ENCODE measurements at places on chromosomes 1 and 21. TPM values are rescaled to one million over a fixed set of nuclear protein-coding genes. Genes with fewer than 3 reads are reported as not detected.
A peak's percentile ranks its signal among the peaks of the same experiment; 100 is the strongest.

The SELENOF gene
- 113 TPM for polyA plus RNA-seq

The ITPKB gene
- polyA plus RNA-seq, result 28.5 TPM

The GLIS1 gene
- polyA plus RNA-seq, result not detected

The TTC22 gene
- polyA plus RNA-seq, result 7.8 TPM

The SELL gene
- polyA plus RNA-seq, result 258 TPM

DNA sequence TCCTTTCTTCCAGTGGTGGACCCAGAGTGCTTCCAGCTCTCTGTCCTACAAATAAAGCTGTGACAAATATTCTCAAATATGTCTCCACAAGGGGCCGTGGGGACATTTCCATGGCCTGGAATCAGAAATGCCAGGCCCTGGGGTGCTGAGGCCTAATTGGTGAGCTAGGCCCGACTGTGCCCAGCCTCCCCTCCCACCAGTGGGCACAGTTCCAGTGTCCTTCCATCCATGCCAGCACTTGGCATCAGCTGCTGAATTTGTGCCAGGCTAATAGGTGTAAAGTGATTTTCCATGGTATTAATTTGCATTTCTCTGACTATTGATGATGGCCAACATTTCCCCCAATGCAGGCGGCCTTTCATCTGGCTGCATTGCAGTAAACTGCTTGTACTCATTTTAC, 48.5 kb upstream of the B3GALT5 start:
- no peaks in the 10 kb centered on the region for H3K4me1 ChIP-seq
- no peaks in the 10 kb centered on the region for H3K36me3 ChIP-seq
- H3K27me3 ChIP-seq, result no peaks in the 10 kb centered on the region
- no peak overlapping the region for H3K27ac ChIP-seq
- no peak overlapping the region for H3K4me3 ChIP-seq

GRCh38 chr1:155307247-155307740, 1.4 kb upstream of the FDPS start:
- no peaks in the 10 kb centered on the region for H3K36me3 ChIP-seq
- DNase-seq, result peak; percentile 52
- H3K27me3 ChIP-seq, result no peaks in the 10 kb centered on the region
- H3K4me3 ChIP-seq, result no peak overlapping the region
- no peak overlapping the region for H3K27ac ChIP-seq

DNA sequence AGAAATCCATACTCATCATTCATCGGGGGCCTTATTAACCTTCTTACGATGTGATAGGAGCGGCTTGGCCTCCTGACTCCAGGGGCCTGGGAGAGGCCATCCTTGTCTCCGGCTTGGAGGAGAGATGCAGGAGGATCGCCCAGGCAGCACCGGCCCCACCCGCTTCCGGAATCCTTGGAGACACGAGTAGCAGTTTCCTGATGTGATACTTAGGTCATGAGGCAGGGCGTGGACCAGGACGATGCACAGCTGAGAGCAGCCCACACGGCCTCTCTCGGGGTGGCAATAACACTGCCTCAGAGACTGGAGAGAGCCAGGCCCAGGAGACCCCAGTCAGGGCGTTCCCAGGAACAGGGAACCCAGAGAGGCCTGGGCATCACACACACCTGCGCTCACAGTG, 163.6 kb upstream of the ARHGEF16 start:
- no peak overlapping the region for H3K4me3 ChIP-seq
- H3K27ac ChIP-seq, result no peak overlapping the region
- H3K27me3 ChIP-seq, result no peaks in the 10 kb centered on the region
- no peak for DNase-seq

DNA sequence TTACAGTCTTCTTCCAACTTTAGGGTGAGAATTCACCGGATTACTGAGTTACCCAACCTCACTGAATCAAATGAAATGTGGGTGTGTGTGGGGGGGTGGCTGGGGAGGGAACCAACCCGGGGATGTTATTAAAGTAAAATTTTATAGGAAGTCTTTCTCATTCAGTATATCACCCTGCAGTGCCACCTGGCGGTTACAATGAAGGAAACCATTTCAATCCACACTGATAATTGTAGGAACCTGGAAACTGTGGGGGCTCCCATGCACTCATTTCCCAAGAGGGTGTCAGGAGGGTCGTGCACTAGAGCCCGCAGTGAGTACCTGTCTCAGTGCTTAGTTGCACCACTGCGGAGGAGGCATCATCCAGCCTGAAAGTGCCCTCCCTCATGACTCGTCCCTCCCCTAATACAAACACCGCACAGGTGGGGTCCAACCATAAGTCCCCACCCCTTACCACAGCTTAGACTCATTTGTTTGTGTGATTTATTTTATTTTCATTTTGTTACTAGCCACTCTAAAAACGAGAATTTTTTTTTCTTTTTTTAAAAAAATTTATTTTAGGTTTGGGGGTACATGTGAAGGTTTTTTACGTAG, 29.1 kb upstream of the IGSF5 start:
- no peaks in the 10 kb centered on the region for H3K4me1 ChIP-seq
- H3K4me3 ChIP-seq, result no peak overlapping the region
- no peak overlapping the region for H3K27ac ChIP-seq
- peak; percentile 34 for DNase-seq
- no peaks in the 10 kb centered on the region for H3K36me3 ChIP-seq
- H3K27me3 ChIP-seq, result no peaks in the 10 kb centered on the region

DNA sequence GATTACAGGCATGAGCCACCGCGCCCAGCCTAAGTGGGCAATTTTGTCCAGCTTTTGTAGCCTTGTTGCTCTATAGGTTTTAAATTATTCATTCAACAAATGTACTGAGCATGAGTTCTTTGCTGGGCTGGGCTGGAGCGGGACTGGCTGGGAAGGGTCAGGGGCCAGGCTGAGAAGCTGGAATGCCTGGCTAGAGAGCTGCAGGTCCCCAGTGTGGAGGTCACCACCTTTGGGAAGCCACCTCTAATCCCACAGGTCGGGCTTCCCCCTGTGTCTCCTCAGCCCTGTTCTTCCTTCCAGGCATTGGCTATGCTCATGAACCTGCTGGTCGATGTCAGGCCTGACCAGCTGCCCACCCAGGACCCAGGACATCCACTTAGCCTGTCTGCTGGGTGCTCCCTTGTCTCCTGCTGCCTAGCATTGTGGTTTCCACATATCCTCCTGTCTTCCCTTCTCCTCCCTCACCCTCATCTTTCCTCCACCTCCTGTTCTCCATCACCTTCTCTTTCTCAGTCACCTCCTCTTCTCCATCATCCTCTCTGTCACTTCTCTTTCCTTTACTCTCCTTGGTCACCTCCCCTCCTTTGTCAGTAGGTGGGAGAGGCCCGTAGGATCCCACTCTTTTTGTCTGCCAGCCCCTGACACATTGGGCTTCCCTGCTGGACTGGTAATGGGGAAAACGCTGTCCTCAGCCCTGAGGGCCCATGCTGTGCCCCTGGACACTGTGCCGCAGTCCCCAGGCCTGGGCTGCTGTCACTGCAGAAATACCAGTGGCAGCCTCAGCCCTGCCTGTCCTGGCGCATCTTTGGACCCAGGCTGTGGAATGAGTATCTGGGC, 23.8 kb downstream of the SERINC2 start:
- H3K4me1 ChIP-seq, result peaks cover 6% of the 10 kb centered on the region
- no peaks in the 10 kb centered on the region for H3K36me3 ChIP-seq
- no peak for DNase-seq

GRCh38 chr1:52601991-52602855, at the start of gene GPX7:
TSS of gene GPX7 (plus strand) at chr1:52602371. CDS start at chr1:52602410, 39 bp downstream.
- DNase-seq, result peak; percentile 74
- peak within 1 kb of the TSS; percentile 76 for H3K27ac ChIP-seq
- H3K4me1 ChIP-seq, result peaks cover 46% of the 10 kb centered on the region
- H3K36me3 ChIP-seq, result peaks cover 10% of the 10 kb centered on the region
- no peaks in the 10 kb centered on the region for H3K27me3 ChIP-seq

GRCh38 chr1:113965703-113966412, 13.4 kb upstream of the OLFML3 start:
- H3K4me1 ChIP-seq, result no peaks in the 10 kb centered on the region
- H3K27me3 ChIP-seq, result no peaks in the 10 kb centered on the region
- peaks cover 84% of the 10 kb centered on the region for H3K36me3 ChIP-seq
- H3K4me3 ChIP-seq, result no peak overlapping the region
- H3K27ac ChIP-seq, result no peak overlapping the region
- no peak for DNase-seq

- no peak overlapping the region for H3K4me3 ChIP-seq
- H3K27ac ChIP-seq, result no peak overlapping the region
Observed at GRCh38 chr1:25095635-25096200, 136.6 kb downstream of the SYF2 start.

GRCh38 chr1:27137544-27138075, 17.3 kb downstream of the SLC9A1 start:
- no peak overlapping the region for H3K4me3 ChIP-seq
- H3K27me3 ChIP-seq, result no peaks in the 10 kb centered on the region
- no peaks in the 10 kb centered on the region for H3K36me3 ChIP-seq
- H3K4me1 ChIP-seq, result peaks cover 44% of the 10 kb centered on the region
- H3K27ac ChIP-seq, result peak overlapping the region; percentile 75

- H3K27ac ChIP-seq, result no peak overlapping the region
- no peak overlapping the region for H3K4me3 ChIP-seq
- no peak for DNase-seq
- H3K27me3 ChIP-seq, result no peaks in the 10 kb centered on the region
- no peaks in the 10 kb centered on the region for H3K4me1 ChIP-seq
Observed at GRCh38 chr1:62849031-62849430, 65.1 kb downstream of the ATG4C start.

DNA sequence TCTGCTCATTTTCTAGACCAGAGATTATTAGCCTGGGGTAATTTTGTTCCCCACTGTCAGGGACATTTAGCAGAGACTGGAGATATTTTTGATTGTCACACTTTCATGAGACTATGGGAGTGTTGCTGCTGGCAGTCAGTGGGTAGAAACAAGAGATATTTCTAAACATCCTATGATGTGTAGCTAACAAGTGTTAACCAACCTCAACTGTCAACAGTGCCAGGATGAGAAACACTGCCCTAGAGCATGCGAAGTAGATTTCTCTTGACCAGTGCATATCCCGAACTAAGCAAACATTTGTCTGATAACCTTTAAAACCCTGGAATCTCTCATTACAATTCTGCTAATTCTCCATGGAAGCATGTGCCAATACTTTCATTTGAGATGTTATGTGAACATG, 607.4 kb upstream of the TMPRSS15 start:
- no peaks in the 10 kb centered on the region for H3K27me3 ChIP-seq
- no peak for DNase-seq
- H3K4me3 ChIP-seq, result no peak overlapping the region
- no peak overlapping the region for H3K27ac ChIP-seq

DNA sequence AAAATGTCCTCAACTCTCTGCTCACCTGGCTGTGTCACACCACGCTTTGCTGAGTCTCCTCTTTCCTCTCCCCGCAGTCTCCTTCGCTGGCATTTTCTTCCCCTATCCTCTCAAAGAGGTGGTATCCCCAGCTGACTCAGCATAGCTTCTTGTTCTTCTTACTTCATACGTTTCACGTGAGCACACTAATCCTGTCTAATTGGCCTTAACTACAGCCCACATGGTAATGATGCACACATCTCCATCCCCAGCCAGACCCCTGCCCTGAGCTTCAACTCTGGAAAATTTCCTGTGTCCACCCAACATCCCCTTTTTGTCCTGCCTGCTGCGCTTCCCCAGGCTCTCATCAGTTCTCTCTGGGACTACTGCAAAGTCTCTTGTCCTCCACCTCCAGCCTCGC, 169.8 kb downstream of the TTLL7 start:
- no peaks in the 10 kb centered on the region for H3K4me1 ChIP-seq
- no peak for DNase-seq
- no peak overlapping the region for H3K4me3 ChIP-seq

- H3K36me3 ChIP-seq, result no peaks in the 10 kb centered on the region
- no peak for DNase-seq
- no peaks in the 10 kb centered on the region for H3K27me3 ChIP-seq
- no peak overlapping the region for H3K4me3 ChIP-seq
- H3K27ac ChIP-seq, result no peak overlapping the region
Observed at GRCh38 chr1:51686450-51686849, 69.6 kb downstream of the OSBPL9 start.

- no peak for DNase-seq
- peaks cover 6% of the 10 kb centered on the region for H3K27me3 ChIP-seq
Observed at GRCh38 chr1:214544791-214545190, 6.6 kb downstream of the PTPN14 start.

DNA sequence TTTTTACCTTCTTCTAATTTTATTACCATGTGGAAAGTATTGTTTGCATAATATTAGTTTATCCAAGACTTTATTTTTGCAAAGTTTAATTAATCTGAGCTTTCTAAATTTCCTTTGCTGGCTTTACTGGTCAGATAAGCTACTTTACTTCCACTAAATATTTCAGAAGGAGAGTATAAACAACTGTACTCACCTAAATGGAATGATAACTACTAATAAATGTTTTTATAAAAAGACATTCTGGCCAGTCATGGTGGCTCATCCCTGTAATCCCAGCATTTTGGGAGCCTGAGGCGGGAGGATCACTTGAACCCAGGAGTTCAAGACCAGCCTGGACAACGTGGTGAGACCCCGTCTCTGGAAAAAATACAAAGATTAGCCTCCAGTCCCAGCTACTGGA, 36.0 kb downstream of the ATP8B2 start:
- no peak overlapping the region for H3K27ac ChIP-seq
- H3K4me3 ChIP-seq, result no peak overlapping the region
- no peaks in the 10 kb centered on the region for H3K27me3 ChIP-seq
- H3K36me3 ChIP-seq, result no peaks in the 10 kb centered on the region
- no peaks in the 10 kb centered on the region for H3K4me1 ChIP-seq

- H3K27me3 ChIP-seq, result peaks cover 2% of the 10 kb centered on the region
- no peaks in the 10 kb centered on the region for H3K36me3 ChIP-seq
- no peak for DNase-seq
- no peak overlapping the region for H3K4me3 ChIP-seq
- no peak overlapping the region for H3K27ac ChIP-seq
Observed at GRCh38 chr1:166819974-166820373, 19.3 kb upstream of the POGK start.

DNA sequence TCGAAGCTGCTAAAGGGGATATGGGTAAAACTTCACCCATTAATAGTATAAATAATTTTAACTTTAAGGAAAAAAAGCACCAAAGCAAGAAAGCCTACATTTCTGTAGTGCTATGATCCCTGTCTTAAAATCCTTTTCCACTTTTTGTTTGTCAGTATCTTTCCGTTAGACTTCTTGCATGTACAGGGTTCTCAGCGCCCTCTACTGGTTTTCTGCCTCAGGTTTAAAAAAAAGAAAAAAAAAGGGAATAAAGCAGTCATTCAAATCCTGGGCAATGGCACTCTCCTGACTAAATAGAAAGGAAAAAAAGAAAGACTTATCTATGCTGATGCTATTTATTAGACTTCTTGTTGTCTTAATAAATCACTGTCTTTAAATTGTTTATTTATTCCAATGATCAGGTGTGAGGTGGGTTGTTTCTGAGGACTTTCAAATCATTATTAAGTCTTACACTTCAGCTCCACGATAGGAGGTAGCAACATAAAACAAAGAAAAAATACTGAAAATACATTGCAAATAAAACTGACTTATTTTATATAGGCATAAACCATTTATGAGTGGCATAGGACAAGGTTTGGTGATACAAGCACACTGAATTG, 475.4 kb upstream of the NR5A2 start:
- no peaks in the 10 kb centered on the region for H3K36me3 ChIP-seq
- no peaks in the 10 kb centered on the region for H3K27me3 ChIP-seq
- no peaks in the 10 kb centered on the region for H3K4me1 ChIP-seq
